ENCODE measurements at places on chromosomes 2 and 18. TPM values are rescaled to one million over a fixed set of nuclear protein-coding genes. Genes with fewer than 3 reads are reported as not detected.
A peak's percentile ranks its signal among the peaks of the same experiment; 100 is the strongest.

DNA sequence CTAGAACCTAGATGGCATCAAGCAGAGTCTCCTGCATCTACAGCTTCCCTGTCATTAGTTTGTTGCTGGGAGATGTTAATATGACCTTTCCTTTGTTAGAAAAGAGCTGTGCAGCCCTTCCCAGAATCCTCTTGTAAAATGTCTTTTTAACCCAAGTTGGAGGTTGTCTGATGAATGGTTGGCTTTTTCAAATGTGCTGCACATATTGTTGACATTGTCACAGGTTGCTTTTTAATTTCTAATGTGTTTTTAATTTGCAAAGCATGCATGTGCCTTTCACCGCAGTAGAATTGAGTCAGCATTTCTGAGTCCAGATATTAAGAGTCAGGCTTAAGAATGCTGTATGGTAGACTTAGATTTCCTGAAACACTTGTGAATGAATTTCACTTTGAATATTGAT lies 120.8 kb downstream of the GREB1L start:
- no peak overlapping the region for H3K27ac ChIP-seq
- peaks cover 6% of the 10 kb centered on the region for H3K27me3 ChIP-seq
- no peak for DNase-seq
- no peaks in the 10 kb centered on the region for H3K36me3 ChIP-seq

DNA sequence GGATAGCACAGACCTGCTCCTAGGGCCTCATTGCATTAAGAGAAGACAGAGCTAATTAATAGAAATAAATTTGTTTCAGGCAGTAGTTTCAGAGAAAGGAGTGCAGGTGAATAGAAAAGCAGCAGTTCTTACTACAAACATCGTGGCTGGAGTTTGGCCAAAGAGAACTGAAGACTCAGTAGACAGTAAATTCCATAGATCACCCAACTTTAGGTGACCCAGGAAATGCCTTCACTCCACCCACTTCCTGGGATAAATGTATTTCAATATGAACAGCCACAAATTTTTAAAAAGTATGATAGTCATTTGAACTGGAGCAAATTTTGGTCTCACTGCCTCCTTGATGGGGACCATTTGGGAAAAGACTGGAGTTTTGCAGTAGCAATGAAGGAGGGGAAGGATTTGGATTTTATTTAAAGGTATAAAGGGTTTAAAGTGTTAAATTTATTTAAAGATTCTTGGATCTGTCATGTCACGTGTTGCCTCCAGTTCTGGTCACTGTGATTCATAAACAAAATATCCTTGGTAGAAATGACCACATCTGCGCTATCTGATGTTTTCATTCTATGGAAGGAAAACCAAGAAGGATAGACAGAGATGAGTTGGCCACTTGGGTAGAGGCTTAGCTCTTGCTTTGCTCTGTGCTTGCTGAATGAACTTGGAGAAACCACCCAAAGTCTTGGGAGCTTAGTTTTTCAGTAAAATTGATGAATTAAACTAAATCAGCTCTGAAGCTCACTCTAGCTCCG lies 390.2 kb downstream of the THSD7B start:
- no peak overlapping the region for H3K4me3 ChIP-seq
- no peaks in the 10 kb centered on the region for H3K36me3 ChIP-seq
- H3K27ac ChIP-seq: no peak overlapping the region
- H3K4me1 ChIP-seq: no peaks in the 10 kb centered on the region

GRCh38 chr2:113157118-113157896 lies 16.5 kb upstream of the PSD4 start:
- H3K4me1 ChIP-seq: peaks cover 33% of the 10 kb centered on the region
- peaks cover 11% of the 10 kb centered on the region for H3K36me3 ChIP-seq
- H3K27me3 ChIP-seq: peaks cover 7% of the 10 kb centered on the region
- DNase-seq: peak; percentile 61
- peak overlapping the region; percentile 82 for H3K27ac ChIP-seq

CHRNA1 gene
- total RNA-seq: not detected

GRCh38 chr2:224885836-224886547 lies 156.3 kb downstream of the DOCK10 start:
- DNase-seq: no peak
- no peaks in the 10 kb centered on the region for H3K27me3 ChIP-seq
- peak overlapping the region; percentile 57 for H3K27ac ChIP-seq
